Stimulated activated CD4-positive, alpha-beta T cell treated with anti-CD3 and anti-CD28 coated beads, TNF-alpha, amount 100 ng/mL, for 1 hour (primary cell): ENCODE measurements at places on chromosomes 4 and X.

- no peak for DNase-seq
Observed at GRCh38 chrX:26146024-26146423, 7.9 kb downstream of the MAGEB18 start.

- no peak for DNase-seq
Observed at GRCh38 chrX:103789004-103789403, 12.4 kb downstream of the PLP1 start.

GRCh38 chrX:47849778-47850177 is 13.1 kb downstream of the ZNF81 start:
- DNase-seq: no peak

DNA sequence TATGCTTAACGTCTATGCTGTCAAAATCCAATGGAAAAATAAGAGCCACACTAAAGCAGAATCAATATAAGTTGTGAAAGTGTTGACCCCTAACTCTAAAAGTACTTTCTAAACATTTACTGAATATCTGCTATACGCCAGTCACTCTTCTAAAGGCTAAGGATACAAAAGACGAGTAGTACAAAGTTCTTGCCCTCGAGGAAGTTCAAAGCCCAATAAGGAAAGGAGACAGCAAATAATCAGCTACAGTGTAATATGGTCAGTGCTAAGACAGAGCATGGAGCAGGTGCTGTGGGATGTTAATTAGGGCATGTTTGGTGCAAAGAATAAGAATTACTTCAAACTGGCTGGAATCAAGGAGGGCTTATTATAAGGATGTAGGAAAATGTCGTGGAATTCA is 31.6 kb upstream of the TMEM150C start:
- no peak for DNase-seq

- no peak for DNase-seq
Observed at GRCh38 chrX:40402831-40403533, 177.8 kb upstream of the ATP6AP2 start.

- no peak for DNase-seq
Observed at GRCh38 chr4:11355226-11355625, 73.5 kb downstream of the HS3ST1 start.

GRCh38 chr4:112058433-112058832 is 86.8 kb upstream of the FAM241A start:
- no peak for DNase-seq
